ENCODE measurements at places on chromosomes 1 and 21.
A peak's percentile ranks its signal among the peaks of the same experiment; 100 is the strongest.

DNA sequence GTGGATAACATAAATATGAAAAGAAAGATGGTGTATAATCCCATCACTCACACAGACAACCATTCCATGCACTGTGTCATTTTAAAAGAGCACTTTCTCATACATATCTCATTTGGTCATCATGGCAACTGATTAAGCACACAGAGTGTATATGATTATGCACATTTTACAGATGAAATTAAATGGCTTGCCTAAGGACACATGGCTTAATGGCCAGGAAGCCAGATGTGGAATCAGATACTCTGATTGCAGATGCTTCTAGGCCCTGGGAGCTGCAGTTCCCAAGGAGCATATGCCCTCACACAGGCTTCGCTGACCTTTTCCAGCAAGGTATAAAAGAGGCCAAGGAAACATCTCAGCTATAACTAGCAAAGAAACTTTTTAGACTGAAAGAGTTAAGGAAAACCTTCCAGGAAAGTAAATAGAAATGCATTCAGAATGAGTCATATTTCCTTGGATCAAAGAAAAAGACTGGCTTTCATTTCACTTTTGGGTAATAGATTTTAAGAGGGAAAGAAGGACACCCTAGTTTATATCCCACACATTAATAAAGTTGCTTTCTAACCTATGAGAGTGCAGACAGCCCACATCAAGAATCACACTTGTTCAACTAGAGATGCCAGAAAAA is 19.6 kb upstream of the FAM89A start:
- DNase-seq, result no peak

- DNase-seq, result no peak
These were observed 7.7 kb upstream of the AGTRAP start for GRCh38 chr1:11728126-11728806.

- DNase-seq, result peak; percentile 61
These were observed 1.1 kb upstream of the PRXL2B start for GRCh38 chr1:2585318-2586092.

DNA sequence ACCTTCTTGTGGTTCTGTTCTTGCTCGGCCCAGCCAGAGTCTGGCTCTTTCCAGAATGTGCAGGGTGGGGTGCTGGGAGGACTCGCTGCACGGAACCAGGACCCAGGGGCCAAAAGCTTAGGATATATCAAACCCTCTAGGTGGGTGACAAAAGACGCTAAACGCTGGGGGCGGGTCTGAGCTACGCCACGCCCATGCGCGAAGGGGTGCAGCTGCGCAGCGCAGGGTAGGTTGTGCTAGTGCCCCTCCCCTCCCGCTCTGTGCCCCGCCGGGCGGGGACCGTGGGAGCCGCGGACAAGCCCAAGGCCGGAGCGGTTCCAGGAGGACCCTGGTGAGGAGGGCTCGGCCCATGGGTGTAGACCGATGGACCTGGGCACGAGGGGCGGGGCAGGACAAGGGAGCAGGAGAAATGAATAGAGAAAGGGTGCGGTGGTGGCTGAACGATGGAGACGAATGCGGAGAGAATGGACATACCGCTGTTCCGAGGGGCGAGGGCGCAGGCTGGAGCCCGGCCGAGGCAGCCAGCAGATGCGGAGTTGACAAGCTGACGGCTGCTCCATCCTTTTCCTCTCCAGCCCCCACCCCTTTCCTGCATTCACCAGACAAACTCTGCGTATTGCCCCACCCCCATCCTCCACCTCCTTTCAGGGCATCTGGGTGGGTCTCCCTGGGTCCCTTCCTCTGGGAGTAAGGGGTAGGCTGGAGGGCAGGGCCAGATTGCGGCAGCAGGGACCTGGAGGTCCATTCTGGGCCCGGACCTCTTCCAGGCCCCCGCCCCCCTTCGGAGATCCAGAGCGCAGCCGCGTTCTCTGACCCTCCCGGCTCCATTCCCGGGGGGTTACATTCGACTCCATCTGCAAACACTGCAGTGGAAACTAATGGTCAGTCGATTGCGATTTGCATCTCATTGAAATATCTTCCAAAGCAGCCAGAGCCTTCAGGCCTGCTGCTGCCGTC is at the start of gene RUSC1:
Gene RUSC1 (plus strand): TSS at position 234 of the 957 bp plus-strand sequence. CDS start 880 bp downstream, outside the sequence.
- DNase-seq, result no peak

DNA sequence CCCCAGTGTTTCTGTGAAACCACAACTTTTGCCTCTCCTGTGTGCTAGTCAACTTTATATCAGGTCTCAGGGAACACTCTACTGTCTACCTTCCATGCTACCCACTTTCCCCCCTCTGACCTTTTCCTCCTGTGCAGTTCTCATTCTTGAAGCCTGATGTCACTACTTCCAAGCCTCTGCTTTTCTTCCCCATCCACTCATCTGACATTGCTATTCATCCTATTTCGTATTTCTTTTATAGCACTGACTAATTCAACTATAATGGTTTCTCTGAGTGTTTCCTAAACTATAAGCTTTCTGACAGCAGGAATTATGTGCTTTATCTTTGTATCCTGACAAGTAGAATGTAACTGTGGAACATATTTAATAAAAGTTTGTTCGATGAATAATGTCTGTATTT is 18.2 kb upstream of the DPH5 start:
- no peak for DNase-seq

GRCh38 chr1:7922301-7922700 is 18.3 kb downstream of the TNFRSF9 start:
- DNase-seq, result no peak

DNA sequence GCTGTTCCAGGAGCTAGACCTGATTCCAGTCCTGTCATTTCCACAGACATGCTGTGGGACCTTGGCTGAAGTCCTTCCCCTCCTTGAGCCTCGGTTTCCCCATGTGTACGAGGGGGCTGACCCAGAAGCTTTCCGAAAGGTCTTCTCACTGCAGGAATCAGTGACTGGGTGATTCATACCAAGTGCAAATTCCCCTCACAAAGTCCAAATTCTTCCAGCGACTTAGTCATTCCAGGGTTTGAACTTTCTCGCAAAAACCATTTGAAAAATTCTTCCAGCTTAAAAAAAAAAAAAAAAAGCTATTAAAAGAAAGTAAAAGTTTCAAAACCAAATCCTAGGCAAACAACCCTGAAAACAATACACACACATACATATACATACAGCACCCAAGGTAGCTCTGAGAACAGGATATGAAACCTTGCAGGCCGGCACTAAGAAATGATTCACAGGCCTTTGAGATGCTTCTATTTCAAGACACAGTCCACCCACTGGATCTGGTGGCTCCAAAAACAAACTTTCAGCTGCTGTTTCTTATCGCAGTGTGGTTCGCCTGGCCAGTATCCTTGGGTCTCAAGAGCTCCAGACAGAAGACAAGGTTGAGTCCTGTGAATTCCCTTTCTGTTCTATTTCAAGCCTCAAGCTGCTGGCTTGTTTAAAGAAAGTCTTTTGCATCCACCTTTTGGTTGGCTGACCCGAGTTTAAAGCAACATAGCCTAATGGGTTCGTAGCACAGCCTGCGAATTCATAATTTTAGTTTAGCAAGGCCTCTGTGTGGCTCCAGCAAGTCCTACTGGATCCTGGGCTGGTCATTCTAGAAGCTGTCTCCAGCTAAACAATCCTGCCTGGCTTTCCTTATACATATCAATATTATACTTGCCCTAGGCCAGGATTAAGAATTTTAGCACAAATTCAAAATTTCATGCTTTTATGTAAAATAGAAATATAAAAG is 18.0 kb upstream of the ID3 start:
- no peak for DNase-seq

GRCh38 chr1:68112835-68113243 is 62.4 kb upstream of the DIRAS3 start:
- DNase-seq, result no peak

DNA sequence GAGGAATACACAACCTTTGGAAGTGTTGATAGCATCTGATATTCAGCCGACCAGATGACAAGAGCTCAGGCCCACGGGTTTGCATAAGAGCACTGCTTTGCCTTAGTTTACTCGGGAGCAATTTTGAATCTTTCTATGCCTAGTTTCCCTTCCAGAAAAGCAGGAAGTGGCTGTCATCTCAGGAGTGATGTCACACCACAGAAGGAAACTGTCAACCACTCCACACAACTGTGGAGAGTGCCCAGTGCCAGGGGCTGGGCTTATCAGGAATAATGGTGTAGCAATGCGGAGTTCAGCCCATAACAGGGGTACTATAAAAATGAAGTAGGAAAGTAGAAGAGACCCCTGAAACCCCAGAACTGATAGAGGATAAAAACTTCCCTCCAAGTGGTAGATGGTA is 28.4 kb downstream of the NTPCR start:
- no peak for DNase-seq

GRCh38 chr1:39420493-39420892 is 70.9 kb upstream of the BMP8A start:
- DNase-seq, result no peak

- DNase-seq, result no peak
These were observed at the start of gene SYT14 for GRCh38 chr1:209937996-209938959. Gene SYT14, plus strand, starts transcription at chr1:209938217. Its CDS starts 48 bp downstream, at chr1:209938265.

GRCh38 chr1:202010180-202011015 is at the start of gene ELF3:
Gene ELF3, plus strand, starts transcription at chr1:202010587. Its CDS starts 550 bp downstream, at chr1:202011137.
- DNase-seq, result no peak

- DNase-seq, result no peak
These were observed 304.4 kb upstream of the LYPLAL1 start for GRCh38 chr1:218869276-218869675.

DNA sequence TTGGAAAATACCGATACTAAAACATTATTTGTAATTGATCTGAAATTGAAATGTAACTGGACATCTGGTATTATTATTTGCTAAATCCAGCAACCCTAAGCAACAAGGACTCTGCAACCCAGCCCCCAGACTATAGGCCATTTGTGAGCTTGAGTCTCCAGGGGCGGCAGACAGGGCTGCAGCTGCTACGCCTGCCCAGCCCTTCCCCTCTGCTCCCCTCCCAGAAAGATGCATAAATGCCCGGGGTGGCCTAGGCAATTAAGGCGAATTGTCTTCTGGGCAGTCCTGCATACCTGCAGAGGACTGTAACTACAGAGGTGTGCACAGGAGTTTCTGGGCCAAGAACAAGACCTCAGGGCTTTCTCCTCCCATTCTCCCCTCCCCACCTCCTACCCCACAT is 41.2 kb upstream of the LBR start:
- no peak for DNase-seq

DNA sequence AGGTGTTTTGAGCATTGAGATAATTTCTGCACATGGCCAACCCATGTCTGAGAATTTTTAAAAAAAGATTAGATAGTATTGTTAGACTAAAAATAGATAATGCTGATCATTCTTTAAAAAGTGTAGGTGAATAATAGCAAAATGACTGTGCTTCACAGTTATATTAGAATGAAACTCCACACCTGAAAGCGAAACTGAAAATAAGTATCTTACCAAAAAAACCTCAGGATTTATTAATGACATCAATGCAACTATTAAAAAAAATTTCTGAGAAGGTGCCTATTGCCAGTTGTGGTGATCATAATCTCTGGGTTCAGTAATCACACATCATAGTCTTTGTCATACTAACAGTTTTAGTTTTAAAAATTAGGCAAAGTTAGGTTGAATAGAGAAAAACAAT is 36.5 kb downstream of the PLA2G4A start:
- DNase-seq, result no peak

DNA sequence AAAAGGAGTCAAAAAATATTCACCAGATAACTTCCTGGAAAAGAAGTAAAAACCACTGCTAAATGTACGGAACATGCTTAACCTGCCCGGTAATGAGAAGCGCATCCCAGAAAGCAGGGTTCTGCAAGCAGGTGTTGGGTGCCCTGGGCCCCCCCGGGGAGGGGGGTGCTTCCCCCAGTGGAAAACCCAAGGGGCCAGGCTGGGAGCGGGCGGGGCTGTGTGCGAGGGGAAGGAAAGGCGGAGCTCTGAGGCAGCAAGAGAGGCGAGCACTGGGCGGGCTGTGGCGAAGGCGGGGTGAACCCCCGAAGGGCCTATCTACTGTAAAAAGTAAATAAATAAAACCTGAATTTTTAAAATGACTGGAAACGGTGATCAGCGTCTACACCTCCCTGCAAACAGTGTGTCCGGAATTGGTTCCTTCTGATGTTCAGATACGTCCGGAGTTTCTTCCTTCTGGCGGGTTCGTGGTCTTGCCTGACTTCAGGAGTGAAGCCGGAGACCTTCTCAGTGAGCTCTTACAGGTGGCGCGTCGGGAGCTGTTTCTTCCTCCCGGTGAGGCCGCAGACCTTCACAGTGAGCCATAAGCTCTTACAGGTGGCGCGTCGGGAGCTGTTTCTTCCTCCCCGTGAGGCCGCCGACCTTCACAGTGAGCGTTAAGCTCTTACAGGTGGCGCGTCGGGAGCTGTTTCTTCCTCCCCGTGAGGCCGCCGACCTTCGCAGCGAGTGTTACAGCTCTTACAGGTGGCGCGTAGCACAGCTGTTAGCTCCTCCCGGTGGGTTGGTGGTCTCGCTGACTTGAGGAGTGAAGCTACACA is 13.4 kb downstream of the FTCD start:
- DNase-seq, result no peak

- no peak for DNase-seq
These were observed 106.3 kb upstream of the CSF3R start for GRCh38 chr1:36588972-36589371.

GRCh38 chr1:44903011-44903680 is 60.1 kb upstream of the PTCH2 start:
- no peak for DNase-seq

- DNase-seq, result no peak
These were observed 5.6 kb downstream of the BTBD8 start for GRCh38 chr1:92085727-92086126.

- no peak for DNase-seq
These were observed 9.6 kb upstream of the SMYD2 start for GRCh38 chr1:214271174-214271858.

DNA sequence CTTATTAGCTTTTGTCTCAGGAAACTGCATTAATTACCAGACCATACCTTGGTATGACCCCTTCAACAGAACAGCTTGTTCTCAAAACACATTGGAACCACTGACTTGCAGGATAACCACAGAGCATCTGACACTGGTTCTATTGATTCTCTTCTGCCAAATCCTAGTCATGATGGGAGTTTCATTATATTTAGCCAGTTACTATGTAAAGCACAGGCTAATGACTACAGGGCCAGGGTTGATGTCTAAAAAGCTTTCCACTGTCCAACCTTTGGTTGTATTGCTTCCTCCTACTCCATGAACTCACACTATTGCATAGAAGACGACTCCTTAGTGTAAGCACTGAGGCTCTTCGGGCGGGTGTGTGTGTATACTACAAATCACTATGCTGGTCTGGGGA is 3.8 kb downstream of the STMN1 start:
- DNase-seq, result no peak

GRCh38 chr1:112011202-112011601 is 21.7 kb upstream of the KCND3 start:
- DNase-seq, result no peak

GRCh38 chr1:219790834-219791615 is 137.3 kb downstream of the SLC30A10 start:
- DNase-seq, result no peak

DNA sequence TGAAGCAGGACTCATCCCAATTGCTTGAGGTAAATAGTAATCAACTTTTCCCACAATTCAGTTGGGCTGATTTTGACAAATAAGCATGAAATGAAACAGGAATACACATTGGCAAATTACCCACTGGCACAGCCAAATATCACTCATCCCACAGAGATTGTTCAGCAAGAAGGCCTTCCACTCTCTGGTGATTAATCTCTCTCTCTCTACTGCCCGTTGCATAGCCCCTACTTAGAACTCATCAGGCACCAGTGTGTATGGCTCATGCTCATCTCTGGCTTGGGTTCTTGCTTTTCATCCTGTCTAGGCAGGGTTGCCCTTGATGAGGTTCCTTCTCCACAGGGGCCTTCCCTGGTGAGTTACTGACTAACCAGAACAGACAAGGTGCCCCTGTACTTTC is 1.1 kb downstream of the BSDC1 start:
- DNase-seq, result no peak
